ENCODE measurements at places on chromosomes 16 and 17.

GRCh38 chr16:57645691-57646387, 17.4 kb downstream of the ADGRG1 start:
- DNase-seq, result peak; percentile 65

DNA sequence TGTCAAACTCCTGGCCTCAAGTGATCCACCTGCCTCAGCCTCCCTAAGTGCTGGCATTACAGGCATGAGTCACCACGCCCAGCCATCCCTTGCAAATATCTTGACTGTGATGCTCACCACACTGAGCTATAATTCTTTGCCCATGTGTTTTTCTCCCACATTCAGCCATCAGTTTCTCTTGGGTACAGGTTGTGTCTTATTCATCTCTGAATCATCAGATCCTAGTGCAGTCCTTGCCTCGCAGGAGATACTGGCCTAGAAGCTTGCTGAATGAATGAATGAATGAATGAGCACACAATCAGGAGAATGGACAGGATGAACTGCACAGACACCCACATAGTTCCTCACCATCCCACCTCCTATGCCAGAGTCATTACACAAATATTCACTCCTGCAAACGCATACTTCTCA, 24.4 kb upstream of the ETV4 start:
- DNase-seq, result peak; percentile 87

GRCh38 chr17:19781488-19782458, 33.7 kb upstream of the ALDH3A1 start:
- DNase-seq, result no peak

DNA sequence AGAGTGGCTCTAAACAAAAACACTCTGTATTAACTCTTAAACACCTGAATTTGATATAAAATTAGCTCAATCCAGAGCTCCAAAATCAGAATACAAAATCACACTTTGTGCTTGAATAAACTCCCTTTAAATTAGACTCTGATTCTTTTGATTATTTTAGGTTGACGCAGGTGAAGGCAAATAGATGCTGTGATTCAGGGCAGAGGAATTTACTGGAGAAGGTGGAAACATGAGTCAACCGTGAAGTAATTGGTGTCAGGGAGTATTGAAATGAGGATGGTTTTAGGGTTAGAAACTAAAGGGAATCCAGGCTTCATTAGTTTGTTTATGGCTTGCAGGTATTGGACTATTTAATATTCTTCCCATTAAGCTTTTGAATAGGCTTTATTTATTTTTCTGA, 37.1 kb upstream of the TEKT1 start:
- DNase-seq, result no peak

GRCh38 chr16:57534337-57534880, 2.0 kb downstream of the CCDC102A start:
- no peak for DNase-seq

DNA sequence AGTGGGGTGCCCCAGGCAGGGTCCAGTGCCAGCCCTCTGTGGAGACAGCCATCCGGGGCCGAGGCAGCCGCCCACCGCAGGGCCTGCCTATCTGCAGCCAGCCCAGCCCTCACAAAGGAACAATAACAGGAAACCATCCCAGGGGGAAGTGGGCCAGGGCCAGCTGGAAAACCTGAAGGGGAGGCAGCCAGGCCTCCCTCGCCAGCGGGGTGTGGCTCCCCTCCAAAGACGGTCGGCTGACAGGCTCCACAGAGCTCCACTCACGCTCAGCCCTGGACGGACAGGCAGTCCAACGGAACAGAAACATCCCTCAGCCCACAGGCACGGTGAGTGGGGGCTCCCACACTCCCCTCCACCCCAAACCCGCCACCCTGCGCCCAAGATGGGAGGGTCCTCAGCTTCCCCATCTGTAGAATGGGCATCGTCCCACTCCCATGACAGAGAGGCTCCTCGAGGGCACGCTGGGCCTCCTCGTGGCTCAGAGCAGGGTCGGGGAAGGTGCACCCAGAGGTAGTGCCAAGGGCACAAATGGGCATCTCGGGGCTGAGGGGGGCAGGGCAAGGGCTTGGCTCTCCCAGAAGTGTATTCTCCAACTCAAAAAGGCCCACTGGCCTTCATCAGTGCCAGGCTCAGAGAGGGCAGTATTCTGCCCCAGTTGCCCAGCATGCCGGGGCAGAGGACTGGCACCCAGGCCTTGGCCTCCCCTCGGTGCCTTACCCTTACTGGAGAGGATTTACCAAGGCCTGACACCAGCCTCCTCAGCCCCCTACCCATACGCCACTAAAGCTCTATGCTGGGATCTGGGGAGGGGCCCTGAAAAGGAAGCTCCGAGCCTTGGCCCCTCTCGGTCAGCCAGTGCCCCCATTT, at the start of gene CDH5:
TSS of gene CDH5 (plus strand) at position 259 of the 867 bp plus-strand sequence. CDS start 12,647 bp downstream, outside the sequence.
- no peak for DNase-seq

DNA sequence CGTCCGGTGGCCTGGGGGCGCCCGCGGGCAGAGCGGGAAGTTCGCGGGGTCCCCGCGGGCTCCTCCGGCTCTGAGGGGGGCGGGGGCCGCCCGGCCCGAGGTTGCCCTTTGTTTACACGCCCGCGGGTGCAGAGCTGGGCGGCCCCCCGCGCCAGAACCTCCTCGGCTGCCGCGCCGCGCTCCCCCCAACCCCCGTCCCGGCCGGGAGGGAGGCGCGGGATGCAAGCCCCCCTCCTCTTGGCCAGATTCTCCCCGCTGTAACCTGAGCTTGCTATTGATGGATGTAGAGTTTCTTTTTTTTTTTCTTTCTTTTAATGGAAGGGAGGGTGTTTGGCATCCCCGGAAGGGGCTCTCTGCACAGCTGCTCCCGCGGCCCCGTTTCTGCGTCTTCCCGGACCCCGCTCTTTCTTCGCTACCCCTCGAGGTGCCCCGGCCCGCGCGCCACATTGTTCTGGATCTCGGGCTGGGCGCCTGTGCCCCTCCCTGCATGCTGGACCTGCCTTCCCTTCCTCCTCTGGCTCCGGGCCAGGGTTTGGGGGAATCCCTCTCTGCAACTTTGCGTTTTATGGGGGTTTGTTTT, 646 bp downstream of the CBX2 start:
- no peak for DNase-seq

- peak; percentile 92 for DNase-seq
Measured at GRCh38 chr17:19409509-19409908, 1.5 kb upstream of the RNF112 start.

DNA sequence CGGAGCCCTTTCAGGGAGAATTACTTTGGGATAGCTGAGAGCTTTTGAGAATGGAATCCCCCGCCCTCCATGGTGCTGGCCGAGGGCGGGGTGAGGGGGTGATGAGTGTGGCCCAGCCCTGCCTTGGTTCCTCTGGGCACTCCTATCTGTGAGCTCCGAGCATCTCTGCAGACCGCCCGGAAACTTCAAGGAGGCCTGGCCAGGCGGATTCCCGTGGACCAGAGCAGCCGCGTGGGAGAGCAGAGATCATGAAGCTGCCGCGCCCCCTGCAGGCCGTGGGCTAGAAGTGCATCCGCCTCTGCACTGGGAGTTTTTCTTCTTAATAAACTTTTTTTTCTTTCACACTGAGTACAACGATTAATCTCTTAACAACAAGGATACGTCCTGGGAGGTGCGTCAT, 392.9 kb upstream of the EEF2KMT start:
- DNase-seq, result no peak

DNA sequence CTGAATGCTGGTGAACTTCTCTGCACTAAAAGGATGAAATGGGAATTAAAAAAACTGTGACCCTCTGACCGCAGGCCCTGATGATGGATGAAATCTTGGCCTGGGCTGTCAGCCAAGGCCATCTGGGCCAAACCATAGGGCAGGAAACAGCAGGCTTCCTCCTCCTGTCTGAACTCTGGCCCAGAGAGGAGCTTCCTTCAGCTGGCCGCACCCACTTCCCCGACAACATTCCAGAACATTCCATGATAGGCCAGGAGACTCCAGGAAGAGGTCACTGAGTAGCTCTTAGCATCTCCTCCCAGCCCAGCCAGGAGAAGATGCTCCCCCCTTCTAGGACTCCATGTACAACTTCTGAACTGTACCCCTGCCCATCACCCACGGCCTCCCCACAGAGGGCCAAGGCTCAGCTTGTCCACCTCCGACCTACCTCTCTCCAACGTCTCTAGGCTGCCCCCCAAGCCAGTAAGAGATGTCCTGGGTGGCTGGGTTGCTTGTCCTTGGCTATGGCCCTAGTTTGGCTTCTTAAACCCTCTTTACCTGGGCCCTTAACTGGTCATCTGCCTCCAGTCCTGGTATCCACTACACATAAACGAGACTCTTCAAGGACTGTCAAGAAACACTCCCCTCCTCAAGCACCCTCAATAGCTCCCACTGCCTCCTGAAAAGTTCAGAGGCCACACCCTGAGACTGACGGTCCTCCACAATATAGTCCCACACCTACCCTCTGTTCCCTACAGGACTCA, 1.7 kb downstream of the RPH3AL start:
- DNase-seq, result peak; percentile 46

GRCh38 chr16:31696968-31697743, 169.5 kb downstream of the AHSP start:
- peak; percentile 35 for DNase-seq

- DNase-seq, result no peak
Measured at GRCh38 chr17:76826330-76827068, 41.7 kb upstream of the MGAT5B start.

GRCh38 chr17:11768106-11768505, 169.8 kb downstream of the DNAH9 start:
- no peak for DNase-seq

- DNase-seq, result no peak
Measured at GRCh38 chr16:86823125-86823524, 244.8 kb downstream of the FOXL1 start.

DNA sequence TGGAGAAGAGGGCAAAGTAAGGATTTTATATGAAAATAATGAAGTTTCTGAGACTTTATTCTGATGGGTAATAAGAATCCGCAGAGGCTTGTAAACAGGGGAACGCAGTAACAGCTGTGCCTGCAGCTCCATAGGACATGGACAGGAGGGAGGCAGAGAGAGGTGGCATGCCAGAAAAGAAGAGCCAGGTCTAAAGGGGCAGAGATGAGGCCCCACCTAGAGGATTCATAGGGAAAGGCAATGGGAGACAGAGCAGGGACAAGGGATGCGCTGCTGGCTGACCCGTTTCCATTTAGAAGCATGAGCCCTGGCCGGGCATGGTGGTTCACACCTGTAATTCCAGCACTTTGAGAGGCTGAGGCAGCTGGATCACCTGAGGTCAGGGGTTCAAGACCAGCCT, 340.3 kb upstream of the CDH5 start:
- peak; percentile 15 for DNase-seq

DNA sequence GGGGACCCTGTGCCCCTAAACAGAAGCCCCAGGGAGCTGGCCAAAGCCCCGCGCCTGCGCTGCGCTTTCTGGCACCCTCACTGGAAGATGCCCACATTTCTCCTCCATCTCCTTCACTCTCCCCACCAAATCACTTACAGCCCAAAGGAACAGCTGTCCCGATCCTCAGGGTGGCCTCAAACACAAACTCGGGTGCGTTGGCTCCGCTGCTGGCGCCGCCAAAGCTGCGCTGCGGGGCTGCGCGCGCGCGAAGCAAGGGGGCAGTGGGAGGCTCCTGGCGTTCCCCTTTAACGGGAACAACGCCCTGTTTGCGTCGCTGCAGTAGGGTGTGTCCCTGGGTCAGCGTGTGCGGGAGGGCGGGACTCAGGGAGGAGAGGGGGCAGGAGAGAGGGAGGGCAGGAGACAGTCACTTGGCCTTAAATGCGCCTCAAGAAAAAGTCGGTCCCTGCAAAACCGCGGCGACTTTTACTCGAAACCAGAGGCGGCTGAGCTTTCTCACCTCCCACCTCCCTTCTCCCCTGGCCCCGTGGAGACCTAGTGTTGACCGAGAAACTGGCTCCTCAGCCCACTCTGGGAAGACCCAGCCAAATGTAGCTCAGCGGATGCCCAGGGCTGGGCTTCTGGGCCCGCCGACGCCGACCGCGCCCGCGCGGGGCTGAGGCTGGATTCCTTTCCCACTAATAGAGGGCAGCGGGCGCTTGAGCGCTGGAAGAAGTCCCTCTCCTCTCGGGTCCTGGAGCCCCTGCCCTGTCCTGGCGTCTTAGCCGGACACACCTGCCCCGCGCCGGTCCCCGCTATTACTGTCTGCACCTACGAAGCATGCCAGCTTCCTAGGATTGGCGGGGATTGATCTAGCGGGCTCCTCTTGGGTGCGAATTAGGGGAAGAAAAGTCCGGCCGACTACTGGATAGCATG, 2.6 kb downstream of the PMP22 start:
- peak; percentile 91 for DNase-seq

DNA sequence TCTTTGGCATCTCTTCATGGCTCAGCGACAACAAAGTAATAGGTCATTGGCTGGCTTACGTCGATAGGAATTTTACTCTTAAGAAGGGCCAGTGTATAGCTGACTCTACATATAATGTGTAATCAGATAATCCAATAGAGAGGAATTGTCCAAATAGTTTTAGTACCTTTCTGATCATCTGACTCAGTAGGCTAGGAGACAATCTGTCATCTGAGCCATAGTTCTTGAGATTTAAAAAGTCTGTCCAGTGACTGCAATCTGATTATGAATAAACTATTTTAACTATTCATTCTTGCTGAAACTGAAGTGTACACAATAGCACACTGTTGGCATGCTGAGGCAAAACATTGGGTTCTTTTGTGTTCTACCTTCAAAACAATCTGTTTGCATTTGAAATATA, 21.4 kb upstream of the NOL11 start:
- DNase-seq, result no peak

DNA sequence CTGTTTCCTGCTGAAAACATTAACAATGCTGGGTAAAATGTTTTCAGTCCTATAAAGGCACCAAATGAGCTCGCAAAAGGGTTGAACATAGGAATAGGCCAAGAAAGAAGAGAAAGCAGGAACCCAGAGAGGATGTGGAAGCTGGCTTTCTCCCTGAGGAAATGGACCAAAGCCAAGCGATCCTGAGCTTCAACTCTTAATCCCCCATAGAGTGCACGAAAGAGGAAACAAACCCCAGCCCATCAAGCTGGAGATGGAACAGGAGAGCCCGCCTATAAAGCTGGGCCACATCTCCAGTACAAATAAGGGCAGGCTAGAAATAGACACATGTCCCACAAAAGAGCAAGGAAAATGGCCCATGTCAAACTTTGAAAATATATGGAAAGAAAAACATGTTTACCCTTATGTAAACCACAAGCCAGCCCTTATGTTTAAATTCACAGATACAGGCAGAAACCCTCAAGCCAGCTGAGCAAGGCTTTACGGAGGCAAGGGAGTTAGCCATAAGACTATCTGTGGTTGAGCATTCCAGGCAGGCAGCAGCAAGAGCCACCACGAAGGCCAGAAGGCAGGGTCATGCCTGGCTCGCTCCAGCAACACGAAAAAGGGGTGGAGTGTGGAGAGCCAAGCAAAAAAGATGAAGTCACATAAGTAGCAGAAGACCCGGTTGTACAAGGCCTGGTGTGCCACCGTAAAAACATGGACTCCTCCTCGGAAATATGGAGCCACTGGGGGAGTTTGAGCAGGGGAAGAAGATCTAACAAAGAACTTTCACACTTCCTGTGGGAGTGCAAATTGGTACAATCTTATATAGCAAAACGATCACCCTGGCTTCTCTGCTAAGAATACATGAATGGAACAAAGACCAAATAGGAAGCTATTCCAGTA, 27.8 kb downstream of the COPRS start:
- DNase-seq, result peak; percentile 11

DNA sequence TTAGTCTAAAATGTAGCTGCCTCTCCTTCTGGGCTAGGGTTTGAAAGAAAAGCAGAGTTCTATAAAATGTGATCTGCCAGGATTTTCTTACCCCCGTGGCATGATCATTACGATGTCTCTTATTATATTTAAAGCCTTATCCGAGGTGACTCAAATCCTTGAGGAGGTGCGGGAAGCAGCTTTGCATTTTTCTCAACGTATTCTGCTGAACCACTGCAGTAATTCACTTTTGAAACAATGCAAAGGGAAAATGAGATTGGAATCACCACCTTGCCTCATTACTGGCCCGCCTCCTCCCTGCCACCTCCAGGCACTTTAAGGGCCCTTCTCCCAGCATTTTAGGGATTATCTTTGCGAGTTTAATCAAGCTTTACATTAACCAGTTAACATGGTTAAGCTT, 9.7 kb upstream of the NOG start:
- no peak for DNase-seq
